ENCODE measurements at places on chromosomes 13 and 19. TPM values are rescaled to one million over a fixed set of nuclear protein-coding genes. Genes with fewer than 3 reads are reported as not detected.

- no peak for DNase-seq
Observed at GRCh38 chr19:13024126-13024950, 29.1 kb downstream of the NFIX start.

GRCh38 chr13:52009946-52010345 is 1.3 kb downstream of the ATP7B start:
- no peak for DNase-seq

GRCh38 chr13:40221131-40221459 is 445.3 kb downstream of the FOXO1 start:
- DNase-seq: no peak

- DNase-seq: peak; percentile 54
Observed at GRCh38 chr19:9785367-9786331, 17.1 kb upstream of the ZNF846 start.

- DNase-seq: no peak
Observed at GRCh38 chr19:46487178-46487801, 8.4 kb downstream of the PNMA8B start.

DNA sequence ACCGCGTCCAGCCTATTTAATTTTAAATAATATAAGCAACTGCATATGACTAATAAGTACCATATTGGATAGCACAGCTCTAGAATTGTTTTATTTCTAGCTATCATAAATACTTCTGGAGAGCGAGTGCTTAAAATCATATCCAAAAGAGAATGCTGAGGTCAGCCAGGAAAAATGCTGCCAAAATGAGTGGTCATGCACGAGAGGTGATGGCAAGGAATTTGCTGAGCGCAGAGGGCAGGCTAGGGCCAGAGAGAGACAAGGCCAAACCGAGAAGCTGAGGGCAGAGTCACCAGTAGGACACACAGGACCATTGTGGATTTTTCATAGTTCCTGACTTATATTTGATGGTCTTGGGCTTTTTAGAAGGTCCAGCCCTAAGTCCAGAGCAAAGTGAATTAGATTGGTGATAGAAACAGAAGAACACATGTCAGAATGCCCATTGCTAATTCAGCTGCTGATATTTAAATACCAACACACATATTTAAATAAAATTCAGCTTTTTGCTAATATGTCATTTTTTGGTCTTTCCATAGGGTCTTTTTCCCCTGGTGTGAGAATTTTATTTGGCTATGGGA is 33.6 kb upstream of the UBL3 start:
- DNase-seq: no peak

DNA sequence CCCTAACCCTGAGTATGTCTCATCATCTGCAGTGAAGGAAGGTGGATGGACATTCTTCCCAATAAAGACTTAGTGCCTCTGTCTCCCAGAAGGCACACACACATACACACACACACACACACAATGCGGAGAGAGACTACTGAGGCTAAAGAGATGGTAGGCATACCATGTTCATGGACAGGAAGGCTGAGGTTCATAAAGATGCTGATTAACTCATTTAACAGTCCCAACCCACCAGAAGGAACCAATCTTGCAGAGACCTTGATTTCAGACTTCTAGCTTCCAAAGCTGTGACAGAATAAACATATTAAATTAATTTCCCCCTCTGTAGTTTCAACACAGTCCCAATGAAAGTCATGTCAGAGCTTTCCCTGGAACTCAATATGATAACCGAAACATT is 33.1 kb downstream of the ARRDC2 start:
- no peak for DNase-seq

- no peak for DNase-seq
Observed at GRCh38 chr13:42360046-42360574, 88.2 kb downstream of the AKAP11 start.

GRCh38 chr13:50616101-50616500 is 227.4 kb downstream of the DLEU7 start:
- DNase-seq: no peak

- no peak for DNase-seq
Observed at GRCh38 chr13:71255633-71256032, 611.4 kb downstream of the DACH1 start.

- no peak for DNase-seq
Observed at GRCh38 chr13:30268673-30269072, 38.7 kb downstream of the KATNAL1 start.

DNA sequence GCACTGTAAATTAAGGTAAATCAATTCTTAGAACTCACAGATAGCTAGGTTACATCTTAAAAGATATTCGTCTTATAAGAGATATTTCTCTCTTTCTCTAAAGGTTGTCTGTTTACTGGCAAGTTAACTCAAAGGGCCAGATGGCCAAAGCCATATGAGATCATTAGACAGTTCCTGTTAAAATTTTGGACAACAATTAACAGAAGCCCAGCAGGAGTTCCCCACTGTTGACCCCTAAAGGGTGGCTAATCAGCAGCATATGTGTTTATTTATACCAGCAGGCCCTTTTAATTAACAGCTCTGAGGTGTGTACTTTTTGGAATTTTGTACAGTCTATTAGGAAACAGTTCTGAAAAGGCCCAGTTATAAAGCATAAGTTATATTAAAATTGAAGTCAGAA is 245.8 kb downstream of the LIG4 start:
- DNase-seq: no peak

- DNase-seq: no peak
Observed at GRCh38 chr19:42547929-42548328, 19.6 kb upstream of the CEACAM1 start.

TLE6 gene
- total RNA-seq: 0.58 TPM

CRX gene
- total RNA-seq: not detected
